ENCODE measurements at places on chromosomes 13 and 19.

- peak; percentile 37 for DNase-seq
These were observed 98.8 kb upstream of the SERP2 start for GRCh38 chr13:44274771-44275205.

GRCh38 chr13:49584771-49585182, 581 bp downstream of the RCBTB1 start:
- no peak for DNase-seq

DNA sequence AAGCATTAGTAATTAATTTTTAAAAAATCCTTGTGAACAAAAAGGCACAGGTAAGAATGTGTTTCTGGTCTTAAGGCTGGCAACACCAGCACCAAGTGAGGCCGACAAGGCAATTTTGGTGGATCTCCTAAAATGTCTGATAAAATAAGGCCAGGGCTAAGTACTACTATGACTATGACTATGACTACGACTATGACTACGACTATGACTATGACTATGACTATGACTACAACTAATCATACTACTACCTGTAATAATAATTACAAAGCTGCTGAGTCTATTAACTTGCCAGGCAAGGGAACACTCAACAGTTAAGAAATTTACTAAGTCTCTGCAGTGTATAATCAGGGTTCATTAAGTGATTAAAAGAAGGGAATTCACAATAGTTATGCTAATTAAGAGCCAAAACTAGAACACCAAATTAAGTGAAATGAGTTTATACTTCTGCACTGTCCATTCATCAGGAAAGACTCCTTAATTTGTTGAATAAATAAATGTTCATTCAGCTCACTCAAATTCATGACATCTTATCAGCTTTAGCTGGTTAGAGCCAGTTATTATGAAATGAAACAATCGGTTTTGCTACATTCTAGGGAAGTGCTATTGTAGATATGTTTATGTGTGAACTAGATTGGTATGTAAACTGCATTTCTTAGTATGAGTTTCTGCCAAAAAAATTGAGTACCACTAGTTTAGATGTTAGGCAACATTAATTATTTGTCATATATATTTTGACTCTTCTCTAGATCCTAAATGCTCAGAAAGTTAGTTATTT, 1626.2 kb upstream of the PCDH20 start:
- DNase-seq: no peak

- DNase-seq: no peak
These were observed 38.3 kb downstream of the RASL11A start for GRCh38 chr13:27308941-27309340.

GRCh38 chr19:43678512-43679261, 8.7 kb upstream of the PLAUR start:
- no peak for DNase-seq

- no peak for DNase-seq
These were observed 11.0 kb upstream of the SIGLEC11 start for GRCh38 chr19:49971991-49972411.

DNA sequence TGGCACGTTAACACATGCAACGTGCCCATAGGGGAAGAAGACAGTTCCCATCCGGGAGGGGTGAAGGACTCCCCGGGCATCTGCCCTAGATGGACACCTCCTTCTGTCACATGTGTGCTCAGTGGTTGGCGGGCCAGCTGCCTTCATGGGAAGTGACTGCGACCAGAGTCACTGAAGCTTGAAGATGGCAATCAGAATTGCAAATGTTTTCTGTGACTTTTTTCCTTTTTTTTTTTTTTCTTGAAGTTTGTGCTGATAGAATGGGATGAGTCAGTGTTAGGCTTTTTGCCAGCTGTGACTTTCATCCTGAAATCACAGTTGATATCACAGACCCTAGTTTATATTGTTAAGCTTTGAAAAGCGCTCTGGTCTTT, 109.2 kb upstream of the MCF2L start:
- DNase-seq: no peak

DNA sequence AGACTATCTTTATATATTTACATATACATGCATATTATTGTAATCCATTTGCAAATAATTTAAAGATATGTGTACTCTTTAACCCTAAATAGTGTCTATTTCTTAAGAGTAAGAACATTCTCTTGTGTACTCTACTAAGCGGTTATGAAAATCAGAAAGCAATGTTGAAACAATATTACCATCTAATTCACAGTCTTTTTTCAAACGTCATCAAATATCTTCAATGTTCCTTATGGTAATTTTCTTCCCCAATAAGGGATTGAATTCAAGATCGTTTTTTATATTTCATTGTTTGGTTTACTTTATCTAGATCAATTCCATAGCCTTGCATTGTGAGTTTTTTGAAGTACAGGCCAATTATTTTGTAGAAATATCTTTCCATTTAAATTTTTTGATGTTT, 1647.4 kb upstream of the PRR20A start:
- no peak for DNase-seq

GRCh38 chr19:33197591-33198000, 3.5 kb downstream of the LRP3 start:
- no peak for DNase-seq

- peak; percentile 72 for DNase-seq
These were observed 22.8 kb upstream of the ZBTB7A start for GRCh38 chr19:4089400-4089908.

- DNase-seq: no peak
These were observed 308.1 kb downstream of the LIG4 start for GRCh38 chr13:107907065-107907805.

DNA sequence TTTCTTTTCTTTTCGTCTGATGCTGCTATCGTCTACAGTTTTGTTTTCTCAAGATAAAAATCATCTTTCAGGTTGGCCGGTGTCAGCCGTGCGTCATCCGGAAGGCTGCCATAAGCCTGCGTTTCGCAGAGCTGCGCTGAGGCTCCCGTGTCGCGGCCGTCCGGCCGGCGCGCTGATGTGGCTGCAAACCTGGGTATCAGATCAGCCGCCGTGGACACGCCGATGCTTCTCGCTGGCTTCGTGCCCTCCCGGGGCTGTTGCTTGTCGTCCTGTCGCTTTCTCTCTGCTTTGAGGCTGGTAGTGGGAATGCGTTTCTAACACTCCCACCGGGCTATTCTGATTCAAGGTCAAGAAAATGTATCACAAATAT, 45.9 kb upstream of the TFDP1 start:
- no peak for DNase-seq

- DNase-seq: peak; percentile 11
These were observed 11.5 kb downstream of the TM6SF2 start for GRCh38 chr19:19261350-19262189.

DNA sequence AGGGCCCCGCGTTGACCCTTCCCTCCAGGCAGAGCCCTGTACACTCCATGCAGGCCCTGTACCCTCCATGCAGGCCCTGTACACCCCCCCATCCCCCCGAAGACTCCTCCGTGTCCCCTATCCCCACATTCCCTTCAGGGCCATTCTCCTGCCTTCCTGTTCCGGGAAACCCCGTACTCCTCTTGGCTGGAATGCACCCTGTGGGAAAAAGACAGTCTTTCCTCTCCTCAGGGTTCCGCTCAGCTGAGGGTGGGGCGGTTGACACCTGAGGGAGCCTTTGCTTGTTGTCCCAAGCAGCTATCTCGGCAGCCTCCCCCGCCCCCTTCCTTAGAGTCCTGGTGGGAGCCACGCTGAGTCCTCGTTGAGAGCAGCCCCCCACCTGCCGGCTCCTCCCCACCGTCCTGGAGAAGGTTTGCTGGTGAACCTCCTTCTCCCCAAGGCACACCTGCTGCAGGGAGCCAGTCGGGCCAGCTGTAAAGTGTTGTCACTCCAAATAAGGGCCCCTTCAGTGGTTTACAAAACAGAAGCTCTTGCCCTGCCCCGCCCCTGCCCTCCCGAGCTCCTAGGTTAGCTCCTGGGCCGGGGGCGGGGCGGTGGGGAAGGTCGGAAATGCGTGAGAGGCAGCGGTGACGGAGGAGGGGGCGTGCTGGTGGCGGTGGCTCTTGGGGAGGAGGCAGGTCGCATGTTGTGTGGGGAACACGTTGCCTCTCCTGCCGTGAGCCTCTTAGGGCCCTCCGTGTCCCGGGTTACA, 1.5 kb downstream of the GNA11 start:
- DNase-seq: peak; percentile 66

GRCh38 chr13:45446181-45446580, 18.6 kb upstream of the COG3 start:
- DNase-seq: no peak

DNA sequence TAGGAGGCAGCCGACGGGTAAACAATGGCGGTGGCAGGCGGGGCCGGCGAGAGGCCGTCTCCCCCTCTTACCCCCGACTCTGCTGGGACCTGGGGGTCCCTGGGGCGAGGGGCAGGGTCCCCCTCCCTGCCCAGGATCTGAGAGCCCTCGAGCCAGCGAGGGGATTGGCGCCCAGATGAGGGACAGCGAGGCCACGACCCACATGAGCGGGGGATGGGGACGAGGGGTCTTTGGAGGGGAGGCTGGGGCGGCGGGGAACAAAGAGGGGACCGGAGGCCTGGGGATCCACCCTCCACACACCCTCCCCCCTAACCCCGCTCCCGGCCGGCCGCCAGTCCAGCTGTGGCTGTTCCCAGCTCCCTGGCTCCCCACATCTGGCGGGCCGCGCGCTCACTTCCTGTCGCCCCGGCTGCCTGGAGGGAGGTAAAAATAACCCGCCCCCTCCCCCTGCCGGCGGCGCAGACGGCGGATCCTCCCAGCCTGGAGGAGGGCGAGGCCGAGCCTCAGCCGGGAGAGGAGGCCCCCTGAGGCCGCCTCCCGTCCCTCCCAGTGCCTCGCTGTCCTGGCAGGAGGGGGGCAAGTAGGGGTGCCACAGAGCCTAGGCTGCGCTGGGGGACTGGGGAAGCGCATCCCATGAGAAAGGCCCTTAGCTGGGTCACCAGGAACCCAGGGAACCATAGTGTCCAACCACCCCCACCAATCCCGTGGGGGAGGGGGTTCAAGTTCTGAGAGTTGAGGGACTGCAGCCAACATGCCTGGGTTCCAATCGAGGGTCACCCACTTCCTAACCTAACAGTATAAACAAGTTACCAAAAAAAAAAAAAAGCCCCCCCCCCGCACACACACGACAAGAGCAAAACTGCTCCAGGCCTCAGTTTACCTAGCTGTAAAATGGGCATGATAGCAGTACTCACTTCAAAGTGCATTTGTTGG, 29.3 kb upstream of the NANOS3 start:
- DNase-seq: peak; percentile 90

GRCh38 chr13:43331672-43332071, 308.3 kb downstream of the DNAJC15 start:
- DNase-seq: no peak

- DNase-seq: no peak
These were observed 45.0 kb upstream of the RNF113B start for GRCh38 chr13:98222081-98222554.

DNA sequence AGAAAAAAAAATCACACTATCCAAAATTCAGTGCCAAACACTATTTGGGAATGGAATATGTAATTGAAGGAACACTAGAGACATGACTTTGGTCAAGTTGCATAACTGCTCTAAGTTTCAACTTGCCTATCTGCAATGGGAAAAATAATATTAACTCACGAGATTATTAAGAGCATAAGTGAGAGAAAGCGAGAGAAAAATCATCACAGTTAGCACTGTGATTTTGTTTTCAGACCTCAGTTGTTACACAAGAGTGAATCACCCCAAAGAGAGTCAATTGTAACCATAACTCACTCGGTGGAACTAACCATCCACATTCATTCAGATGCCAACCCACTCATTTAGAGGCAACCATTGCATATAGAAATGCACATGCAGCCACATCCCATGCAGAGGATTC, 147.1 kb downstream of the NHLRC3 start:
- DNase-seq: no peak

DNA sequence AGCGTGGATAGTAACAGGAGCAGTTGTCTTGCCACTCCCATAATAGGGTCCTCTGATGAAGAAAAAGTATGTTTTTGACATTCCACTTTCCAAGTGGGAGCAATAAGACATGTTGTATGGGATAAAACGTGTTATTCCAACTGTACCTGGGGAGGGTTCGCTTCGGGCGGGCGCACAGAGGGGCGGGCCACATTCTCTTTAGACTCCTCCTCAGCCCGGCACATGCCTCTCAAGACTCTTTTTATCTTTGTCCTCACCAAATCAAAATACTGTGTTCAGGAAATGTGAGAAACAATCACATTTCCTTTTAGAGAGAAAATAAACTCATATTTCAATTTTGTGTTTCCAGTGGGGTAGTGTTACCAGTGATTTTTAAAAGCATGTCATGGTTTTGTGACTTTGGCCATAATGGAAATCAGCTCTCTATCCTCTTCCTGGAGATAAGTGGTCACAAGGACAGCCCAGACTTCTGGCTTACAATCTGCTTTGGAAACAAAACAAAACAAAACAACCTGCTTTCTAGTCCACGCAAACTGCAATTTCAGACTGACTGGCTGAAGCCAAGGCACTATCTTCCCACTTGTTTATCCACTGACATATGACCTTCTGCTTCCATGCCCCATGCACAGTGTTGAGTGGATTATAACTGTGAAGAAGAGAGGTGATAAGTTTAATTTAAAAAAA, 276.1 kb downstream of the NALCN start:
- no peak for DNase-seq

DNA sequence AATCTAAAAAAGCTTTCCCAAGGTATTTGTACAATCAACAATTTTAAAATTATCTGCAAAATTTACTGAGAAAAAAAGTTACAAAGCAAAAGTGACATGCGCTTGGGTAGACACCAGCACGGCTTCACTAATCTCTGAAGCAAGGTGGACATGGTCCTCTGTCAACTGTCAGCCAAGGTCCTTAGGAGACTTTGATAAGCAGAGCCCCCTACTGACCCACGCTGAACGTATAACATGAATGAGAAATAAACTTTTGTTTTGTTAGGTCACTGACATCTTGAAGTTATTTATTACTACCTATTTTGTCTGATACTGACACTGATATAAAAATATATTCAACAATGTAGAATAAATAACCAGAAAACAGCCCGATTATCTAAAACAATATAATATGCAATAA, 100.7 kb upstream of the OBI1 start:
- DNase-seq: no peak

DNA sequence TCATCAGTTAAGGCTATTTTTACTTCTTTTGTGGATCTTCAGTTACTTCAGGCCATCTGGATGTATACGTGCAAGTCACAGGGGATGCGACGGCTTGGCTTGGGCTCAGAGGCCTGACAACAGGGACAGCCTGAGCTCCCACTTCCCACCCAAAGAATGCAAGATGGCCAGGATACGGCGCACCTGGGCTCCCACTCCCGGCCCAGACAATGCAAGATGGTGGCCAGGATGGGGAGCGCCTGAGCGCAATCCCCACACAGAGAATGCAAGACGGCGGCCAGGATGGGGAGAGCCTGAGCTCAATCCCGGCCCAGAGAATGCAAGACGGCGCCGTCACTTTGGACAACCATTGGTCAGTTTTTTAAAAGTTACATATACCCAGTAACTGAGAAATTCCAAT, 25.3 kb upstream of the MIER2 start:
- DNase-seq: no peak

- DNase-seq: no peak
These were observed 37.8 kb upstream of the GRTP1 start for GRCh38 chr13:113401452-113402415.

GRCh38 chr13:75554464-75554863, 4.9 kb downstream of the UCHL3 start:
- DNase-seq: no peak

GRCh38 chr19:48325265-48325910, at the start of gene EMP3:
Gene EMP3, plus strand, starts transcription at chr19:48325552. Its CDS starts 1,293 bp downstream, at chr19:48326845.
- DNase-seq: peak; percentile 89

- DNase-seq: no peak
These were observed 15.0 kb downstream of the ZC3H4 start for GRCh38 chr19:47098608-47099007.

All from CD4-positive, alpha-beta T cell treated with Interleukin-1 beta for 1 hour (primary cell).